ENCODE measurements at places on chromosomes 16 and 17.

GRCh38 chr16:86302421-86303109 is 207.8 kb upstream of the FOXF1 start:
- peak; percentile 29 for DNase-seq

DNA sequence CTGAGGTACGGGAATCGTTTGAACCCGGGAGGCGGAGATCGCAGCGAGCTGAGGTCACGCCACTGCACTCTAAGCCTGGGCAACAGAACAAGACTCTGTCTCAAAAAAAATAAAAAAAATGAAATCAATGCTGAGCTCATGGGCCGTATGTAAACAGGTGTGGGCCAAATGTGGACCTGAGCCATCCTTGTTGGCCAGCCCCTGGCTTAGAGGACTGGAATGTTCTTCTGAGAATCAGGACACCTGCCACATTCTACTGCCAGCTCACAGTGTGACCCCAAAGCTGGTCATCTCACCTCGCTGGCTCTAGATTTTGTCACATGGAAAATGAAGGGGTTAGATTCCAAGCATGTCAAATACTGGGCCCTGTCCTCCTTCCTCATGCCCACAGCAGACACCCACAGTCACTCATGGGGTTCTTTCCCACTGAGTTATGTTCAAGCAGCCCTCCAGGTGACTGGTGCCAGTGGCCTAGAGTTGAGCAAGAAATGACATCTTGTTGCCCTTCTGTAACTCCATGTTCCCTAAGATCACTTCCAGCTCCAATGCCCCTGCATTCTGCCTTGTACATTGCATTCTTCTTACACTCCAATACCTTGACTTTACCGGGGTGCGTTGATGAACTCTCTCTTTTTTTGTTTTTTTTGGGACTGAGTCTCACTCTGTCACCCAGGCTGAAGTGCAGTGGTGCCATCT is 110.6 kb downstream of the ABCC1 start:
- no peak for DNase-seq

GRCh38 chr16:67238806-67239470 is 8.3 kb downstream of the FHOD1 start:
- no peak for DNase-seq

DNA sequence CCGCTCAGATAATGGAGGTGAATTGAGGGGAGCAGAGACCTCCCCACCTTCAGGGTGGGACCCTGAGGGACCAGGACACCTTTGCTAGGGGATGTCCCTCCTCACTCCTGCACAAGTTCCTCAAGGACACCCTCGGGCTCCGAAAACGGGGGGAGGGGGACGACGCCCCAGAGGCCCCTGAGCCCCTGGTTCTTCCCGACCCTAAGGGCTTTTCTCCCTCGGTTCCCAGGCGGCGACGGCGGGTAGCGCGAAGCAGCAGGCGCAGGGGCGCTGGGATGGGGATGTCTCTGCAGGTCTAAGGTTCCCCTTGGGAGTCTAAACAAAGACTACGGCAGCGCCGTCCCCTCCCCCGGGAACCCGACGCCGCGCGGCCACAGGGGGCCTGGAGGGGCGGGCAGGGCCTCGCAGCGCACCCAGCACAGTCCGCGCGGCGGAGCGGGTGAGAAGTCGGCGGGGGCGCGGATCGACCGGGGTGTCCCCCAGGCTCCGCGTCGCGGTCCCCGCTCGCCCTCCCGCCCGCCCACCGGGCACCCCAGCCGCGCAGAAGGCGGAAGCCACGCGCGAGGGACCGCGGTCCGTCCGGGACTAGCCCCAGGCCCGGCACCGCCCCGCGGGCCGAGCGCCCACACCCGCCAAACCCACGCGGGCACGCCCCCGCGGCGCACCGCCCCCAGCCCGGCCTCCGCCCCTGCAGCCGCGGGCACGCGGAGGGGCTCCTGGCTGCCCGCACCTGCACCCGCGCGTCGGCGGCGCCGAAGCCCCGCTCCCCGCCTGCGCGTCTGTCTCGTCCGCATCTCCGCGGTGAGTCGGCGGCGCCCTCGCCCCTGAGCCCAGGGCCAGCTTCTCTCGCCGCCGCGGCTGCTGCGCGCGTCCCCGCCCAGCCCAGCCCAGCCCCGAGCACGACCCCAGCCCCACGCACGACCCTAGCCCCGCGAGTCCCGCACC is 36.7 kb upstream of the NDRG4 start:
- peak; percentile 51 for DNase-seq

GRCh38 chr17:15651583-15652110 is 32.1 kb upstream of the FBXW10B start:
- peak; percentile 80 for DNase-seq

- DNase-seq, result no peak
These were observed 33.1 kb upstream of the COL1A1 start for GRCh38 chr17:50234581-50234980.

DNA sequence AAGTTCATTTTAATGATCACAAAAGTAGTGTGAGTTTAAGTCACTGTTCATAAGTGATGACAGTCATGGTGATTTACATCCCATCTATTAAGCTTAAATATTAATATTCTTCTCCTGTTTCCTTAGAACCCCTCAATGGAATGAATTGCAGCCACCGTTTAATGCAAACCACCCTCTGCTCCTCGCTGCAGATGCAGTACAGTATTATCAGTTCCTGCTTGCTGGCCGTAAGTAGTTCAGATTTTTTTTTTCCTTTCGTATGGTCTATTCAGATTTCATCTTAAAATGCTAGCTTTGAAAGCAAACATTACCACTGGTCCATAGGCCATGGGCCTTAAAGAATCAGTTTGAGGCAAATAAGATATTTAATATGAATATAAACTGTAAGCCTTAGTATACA is 359.0 kb upstream of the TBX2 start:
- DNase-seq, result no peak

GRCh38 chr17:19384723-19385391 is 2.1 kb downstream of the MFAP4 start:
- DNase-seq, result peak; percentile 85
